ENCODE measurements at places on chromosomes 5 and 9.

DNA sequence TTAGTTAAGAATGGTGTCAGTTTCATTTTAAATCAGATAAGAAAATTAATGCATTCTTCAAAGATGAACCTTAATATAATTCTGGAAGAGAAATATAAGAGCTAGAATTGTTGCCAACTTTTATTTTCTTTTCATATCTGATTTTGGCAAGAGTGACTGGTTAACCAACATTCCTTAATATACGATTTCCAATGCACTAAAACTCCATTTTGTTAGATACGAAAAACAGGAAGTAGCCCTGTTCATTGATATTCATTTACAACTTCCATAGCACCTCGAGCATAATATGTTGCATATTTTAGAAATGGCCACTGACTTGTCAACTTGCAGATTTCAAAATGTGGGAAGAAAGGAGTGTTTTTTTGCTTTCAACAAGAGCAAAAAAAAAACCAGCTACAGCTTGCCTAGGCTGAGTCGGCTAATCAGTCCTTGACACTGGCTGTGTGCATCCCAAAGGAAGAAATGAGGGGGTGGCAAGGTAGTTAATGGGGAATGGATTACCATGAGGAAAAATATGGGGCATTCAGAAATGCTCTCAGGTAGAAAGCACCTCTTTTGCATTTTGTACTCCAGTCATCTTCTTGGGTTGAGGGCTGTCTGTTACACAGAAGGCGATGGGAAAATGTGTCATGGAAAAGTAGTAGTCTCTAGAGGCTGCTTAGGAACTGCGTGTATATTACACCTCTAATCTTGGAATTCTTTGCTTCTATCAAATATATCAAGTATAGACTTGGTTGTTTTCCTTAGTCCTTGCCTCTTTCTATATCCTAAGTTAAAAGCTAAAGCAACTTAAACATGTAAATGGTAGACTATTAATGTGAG, 3.9 kb downstream of the MAP3K1 start:
- DNase-seq: no peak

DNA sequence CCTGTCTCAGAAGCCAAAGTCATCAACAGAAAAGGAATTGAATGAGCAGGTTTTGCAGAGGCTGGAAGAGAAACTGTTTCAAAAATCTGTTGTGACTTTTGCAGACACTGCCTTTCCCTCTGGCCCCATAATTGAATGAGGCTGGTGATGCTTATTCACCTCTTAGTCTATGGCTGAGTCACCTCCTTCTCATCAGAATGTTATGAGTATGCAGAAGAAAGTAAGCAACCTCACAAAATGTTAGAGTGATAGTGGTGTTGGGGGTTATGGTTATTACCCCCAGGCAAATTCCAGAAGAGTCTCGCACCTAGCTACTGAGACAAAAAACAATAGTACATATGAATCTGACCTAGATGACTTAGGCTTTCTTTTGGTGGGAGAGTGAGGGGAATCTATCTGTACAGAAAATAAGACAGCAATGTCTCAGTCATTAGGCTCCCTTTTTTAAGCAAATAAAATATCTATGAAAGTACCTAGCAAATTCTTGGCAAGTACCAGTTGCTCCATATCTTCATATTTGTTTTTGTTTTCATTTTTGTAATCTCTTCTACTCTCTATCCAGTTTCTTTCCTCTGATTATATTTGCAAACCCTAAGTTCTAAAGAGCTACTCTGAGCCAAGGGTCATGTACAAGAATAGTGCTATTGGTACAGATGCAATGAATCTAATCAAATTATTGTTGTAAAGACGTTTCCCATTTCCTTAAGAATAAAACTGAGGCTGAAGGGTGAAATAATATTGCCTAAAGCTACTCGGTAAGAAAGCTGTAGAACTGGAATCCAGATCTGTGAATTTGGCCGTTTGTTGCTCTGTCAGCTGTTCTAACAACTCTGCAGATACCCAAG, 498.1 kb upstream of the TNC start:
- DNase-seq: no peak

GRCh38 chr5:147880487-147880886, 2.0 kb downstream of the SCGB3A2 start:
- DNase-seq: no peak

DNA sequence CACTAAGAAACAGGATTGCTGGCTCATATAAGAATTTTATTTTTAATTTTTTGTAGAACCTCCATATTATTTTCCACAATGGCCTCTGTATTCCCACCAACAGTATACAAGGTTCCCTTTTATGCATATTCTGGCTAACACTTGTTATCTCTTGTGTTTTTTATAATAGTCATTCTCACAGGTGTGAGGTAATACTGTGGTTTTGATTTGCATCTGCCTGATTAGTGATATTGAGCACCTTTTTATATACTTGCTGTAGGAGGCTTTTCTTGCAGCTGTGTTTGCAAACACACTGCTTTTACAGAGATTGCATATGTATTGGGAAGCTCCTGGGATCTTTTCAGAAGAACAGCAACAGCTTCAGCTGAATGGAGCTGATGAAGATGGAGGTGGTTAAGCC, 164.8 kb downstream of the DEPDC1B start:
- DNase-seq: no peak

DNA sequence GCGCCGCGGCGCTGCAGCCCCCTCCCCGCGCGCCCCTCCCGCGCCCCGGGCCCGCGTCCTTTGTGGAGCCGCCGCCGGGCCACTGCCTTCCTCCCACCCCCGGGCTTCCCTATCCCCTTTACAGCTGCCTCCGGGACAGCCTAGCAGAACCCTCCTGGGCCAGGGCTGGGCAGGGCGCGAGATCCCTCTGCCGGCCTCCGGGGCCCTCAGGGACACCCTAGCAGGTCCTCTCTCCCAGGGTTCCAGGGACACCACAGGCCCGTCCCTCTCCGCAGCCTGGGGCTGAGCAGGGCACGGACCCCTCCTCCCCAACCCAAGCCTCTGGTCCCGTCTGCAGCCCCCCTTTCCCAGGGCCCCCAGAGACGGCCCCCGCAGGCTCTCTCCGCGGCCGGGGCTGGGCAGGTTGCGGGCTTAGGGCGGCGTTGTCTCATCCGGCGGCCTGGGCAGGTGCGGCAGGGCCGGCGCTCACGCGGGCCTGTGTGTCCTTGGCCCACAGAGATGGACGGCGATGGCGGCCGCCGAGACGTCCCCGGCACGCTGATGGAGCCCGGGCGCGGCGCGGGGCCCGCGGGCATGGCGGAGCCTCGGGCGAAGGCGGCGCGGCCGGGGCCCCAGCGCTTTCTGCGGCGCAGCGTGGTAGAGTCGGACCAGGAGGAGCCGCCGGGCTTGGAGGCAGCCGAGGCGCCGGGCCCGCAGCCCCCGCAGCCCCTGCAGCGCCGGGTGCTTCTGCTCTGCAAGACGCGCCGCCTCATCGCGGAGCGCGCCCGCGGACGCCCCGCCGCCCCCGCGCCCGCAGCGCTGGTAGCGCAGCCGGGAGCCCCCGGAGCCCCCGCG, 710 bp downstream of the WNK2 start:
- DNase-seq: peak; percentile 50

DNA sequence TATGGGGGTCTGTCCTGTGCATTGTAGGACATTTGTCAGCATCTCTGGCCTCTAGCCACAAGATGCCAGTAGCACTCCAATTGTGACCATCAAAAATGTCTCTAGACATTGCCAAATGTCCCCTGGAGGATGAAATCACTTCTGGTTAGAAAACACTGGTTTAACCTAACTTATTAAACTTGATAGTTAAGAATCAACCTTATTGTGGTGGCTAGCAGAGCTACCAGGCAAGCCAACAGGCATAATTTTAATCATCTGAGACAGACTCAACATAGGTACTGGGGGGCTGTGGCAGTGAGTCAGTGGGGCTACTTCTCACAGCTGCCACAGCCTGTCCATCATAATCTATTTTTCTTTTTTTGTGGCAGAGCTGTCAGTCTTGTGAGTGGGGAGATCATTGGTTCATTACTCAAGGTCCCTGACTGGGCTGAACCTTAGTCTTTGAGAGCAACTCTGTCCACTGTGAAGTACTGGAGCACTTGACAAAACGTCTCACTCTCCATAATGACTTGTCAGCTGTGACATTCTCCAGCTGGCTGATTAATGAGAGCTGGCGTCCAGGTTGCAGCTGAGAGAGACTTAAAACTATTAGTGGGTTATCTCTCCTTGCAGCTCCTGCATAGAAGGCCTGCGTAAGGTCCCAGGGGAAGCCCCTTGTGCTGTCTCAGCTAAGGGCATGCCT, 107.9 kb downstream of the DCP2 start:
- no peak for DNase-seq
